ENCODE measurements at places on chromosomes 12 and 14.

GRCh38 chr12:86597431-86597830 lies 341.2 kb upstream of the MGAT4C start:
- DNase-seq: no peak

DNA sequence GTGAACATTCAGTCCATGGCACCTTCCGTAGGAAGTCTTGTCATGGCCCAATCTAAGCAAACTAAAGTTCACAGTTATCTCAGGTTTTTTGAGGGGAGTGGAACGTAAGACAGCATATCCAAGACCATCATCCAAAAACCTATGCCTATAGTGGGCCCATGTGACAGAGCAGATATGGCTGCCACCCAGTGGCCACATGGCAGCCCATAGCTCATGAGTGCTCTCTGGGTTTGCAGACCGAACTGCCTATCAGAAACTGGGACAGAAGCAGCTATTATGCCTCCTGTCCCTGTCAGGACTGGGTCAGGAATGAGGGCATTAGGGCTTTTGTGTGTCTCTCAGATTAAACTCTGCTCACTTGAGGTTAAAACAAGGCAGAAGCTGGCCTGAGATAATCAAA lies 503.7 kb downstream of the NRXN3 start:
- DNase-seq: no peak

- DNase-seq: no peak
Observed at GRCh38 chr14:95480109-95480886, 36.2 kb downstream of the SYNE3 start.

DNA sequence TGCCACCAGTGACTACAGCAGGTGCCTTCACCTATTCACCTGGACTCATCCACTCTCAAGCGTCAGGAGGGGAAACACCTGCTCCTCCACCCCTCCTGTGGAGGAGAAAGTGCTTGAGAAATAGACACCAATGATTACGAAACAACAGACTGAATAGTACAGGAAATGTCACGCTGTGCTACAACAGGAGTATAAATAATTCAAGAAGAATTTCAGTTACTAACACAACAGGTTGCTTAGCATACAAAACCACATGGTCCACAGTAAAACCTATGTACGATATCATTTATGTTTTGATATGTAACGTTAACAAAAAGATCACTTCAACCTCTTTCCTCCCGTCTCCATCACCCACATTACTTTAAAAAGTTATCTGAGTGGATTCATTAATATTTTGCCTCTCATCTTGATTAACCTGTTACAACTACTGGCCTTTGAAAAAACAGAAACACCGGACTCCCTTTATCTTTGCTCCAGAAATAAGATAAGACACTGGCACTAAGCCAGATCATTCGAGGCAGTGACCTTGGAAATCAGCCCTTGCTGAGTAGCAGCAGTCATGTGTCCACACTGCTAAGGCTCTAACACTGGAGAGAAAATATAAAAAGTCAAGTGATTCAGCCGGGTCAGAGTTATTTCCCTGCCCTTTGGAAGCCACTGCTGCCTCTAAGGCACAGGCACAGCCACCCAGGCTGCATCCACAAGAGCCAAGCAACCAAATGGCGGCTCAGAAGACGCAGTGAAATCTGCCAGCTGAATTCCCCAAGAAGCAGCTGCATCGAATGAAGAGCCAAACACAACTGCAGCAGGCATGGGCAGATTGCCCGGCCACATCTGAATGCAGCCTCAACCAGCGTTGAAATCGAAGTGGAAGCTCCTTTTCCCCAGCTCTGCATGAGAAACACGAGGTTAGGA lies 40.9 kb downstream of the NT5DC3 start:
- peak; percentile 93 for DNase-seq

GRCh38 chr12:111692575-111693210 lies 6.8 kb downstream of the ACAD10 start:
- no peak for DNase-seq

- DNase-seq: no peak
Observed at GRCh38 chr14:69428289-69428998, 30.0 kb downstream of the SLC39A9 start.

- no peak for DNase-seq
Observed at GRCh38 chr12:84572196-84572595, 340.4 kb downstream of the SLC6A15 start.

DNA sequence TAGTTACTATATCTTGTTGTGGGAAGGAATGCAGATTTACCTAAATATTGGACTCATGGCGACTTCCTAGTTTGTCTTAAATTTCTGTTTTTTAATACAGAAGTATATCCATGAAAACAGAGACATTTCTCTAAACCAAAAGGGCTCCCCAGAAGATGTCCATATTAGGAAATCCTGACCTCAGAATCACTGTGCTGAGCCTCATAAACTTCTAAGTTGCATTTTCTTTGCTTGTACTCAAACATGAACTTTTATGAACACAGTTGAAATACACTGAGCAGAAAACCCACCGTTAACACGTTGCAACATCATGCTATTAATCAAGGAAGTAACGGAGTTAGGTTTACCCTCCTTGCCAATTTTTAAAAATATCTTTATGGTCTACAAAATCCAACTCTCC lies 42.9 kb upstream of the NR2C1 start:
- no peak for DNase-seq

- peak; percentile 56 for DNase-seq
Observed at GRCh38 chr14:104209985-104210816, 71.8 kb downstream of the KIF26A start.

GRCh38 chr14:104132981-104133380 lies 5.4 kb upstream of the KIF26A start:
- no peak for DNase-seq

GRCh38 chr12:7073946-7074345 lies 13.4 kb downstream of the C1S start:
- DNase-seq: no peak

DNA sequence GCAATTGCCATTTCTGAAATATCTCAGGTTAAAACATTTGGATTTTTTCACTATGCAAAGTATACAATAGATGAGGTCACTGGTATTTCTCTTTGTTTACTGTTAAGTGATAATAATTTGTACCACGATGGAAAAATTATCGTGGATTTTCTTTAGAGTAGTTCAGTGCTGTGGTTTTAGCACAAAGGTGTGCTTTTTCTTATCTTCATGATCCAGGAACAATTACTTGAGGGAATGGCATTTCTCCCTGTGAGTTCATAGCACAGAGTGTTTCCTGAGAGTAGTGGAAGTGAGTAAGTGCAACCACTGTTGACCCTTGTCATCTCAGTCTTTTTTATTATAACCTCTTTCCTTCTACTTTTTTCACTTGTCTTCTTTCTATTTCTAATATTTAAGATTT lies 86.8 kb downstream of the FGD4 start:
- no peak for DNase-seq

DNA sequence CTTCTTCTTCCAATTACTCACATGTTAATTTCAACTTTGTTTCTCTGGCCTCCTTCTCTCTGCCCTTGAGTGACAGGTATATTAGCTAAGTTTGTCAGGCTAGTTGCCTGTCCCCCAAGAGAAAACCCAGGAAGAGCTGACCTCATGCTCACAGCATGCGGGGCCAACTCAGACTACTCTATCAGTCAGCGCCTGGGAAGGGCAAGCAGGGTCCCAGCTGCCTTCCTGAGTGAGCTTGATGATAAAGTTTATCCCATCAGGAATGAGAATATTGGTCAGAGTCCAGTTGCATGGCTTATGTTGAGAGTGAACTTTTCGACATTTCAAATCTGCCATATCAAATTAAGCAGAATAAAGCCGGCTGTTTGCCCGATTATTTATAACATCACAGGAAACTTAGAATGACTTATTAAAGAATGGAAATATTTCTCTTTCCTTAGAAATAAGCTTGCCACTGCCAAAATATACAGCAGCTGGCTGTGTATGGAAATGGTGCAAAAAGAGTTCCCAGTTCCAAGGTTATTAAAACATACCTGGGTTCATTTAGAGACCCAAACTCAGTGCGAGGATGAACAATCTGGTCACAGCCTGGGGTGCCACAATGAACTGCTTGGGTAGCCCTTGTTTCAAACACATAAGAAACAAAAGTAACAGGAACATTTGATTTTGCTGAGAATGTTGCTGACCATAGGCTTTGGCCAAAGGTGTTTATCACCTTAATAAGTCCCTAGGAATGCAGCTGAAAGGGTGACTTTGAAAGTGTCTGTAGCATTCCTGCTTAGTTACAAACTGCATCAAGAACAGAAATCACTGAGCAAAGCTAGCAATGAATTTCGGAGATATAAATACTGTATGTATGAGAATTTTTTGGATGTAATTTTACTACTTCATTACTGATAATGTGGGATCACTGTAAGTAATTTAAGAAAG lies 1553.8 kb upstream of the FLRT2 start:
- DNase-seq: no peak

DNA sequence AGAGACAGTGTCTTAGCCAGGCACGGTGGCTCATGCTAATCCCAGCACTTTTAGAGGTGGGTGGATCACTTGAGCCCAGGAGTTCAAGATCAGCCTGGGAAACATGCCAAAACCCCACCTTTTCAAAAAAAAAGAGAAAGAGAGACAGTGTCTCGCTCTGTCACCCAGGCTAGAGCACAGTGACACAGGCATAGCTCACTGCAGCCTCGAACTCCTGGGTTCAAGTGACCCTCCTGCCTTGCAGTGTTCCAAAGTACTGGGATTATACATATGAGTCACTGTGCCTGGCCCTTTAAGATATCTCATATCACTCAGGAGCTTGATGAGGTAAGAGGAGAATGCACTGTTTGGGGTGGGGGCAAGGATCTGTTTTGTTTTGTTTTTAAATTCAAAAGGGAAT lies 48.1 kb upstream of the LTBP2 start:
- DNase-seq: no peak

GRCh38 chr12:66190519-66191370 lies 1.7 kb downstream of the IRAK3 start:
- DNase-seq: no peak

- no peak for DNase-seq
Observed at GRCh38 chr12:105067511-105068031, 16.7 kb downstream of the ALDH1L2 start.

- no peak for DNase-seq
Observed at GRCh38 chr12:56723889-56724700, 1.0 kb downstream of the NACA start.

DNA sequence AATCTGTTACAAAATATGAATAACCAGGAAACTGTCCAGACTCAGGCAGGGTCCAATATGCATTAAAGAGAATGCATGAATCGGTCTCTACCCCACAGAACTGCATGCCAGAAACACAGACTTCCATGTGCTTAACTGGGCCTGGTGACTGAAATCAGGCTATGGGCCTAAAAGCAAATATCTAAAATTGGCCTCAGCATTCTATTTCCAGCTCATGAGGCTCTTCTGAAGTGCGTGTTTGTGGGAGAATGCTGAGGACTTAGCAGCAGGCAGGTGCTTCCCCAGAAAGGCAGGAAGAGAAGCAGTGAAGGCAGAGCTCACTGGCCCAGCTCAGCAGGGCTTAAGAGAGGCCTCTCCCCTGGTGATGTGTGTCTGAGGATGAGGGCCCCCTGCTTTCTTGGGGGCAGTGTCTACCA lies 48.5 kb downstream of the ADGRD1 start:
- DNase-seq: no peak

GRCh38 chr12:89948271-89949175 lies 239.9 kb upstream of the ATP2B1 start:
- no peak for DNase-seq

GRCh38 chr14:20610002-20610765 lies 19.0 kb upstream of the RNASE12 start:
- peak; percentile 66 for DNase-seq

DNA sequence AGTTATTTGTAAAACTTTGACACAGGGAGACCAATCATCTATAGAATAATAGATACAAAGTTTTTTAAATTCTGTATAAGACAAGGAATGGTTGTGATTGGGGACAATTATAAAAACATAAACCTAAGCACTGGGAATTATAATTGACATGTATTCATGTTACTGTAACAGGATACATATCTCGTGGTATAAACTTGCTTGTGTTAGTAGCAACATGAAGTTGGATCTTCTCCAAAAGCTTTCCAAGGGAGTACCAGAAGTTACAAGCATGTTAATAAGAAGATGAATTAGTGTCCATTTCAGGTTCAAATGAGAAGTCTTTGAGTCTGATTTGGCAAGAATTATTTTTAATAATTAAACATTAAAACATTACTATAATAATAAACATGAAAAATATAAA lies 42.2 kb downstream of the CDKL1 start:
- DNase-seq: peak; percentile 2

DNA sequence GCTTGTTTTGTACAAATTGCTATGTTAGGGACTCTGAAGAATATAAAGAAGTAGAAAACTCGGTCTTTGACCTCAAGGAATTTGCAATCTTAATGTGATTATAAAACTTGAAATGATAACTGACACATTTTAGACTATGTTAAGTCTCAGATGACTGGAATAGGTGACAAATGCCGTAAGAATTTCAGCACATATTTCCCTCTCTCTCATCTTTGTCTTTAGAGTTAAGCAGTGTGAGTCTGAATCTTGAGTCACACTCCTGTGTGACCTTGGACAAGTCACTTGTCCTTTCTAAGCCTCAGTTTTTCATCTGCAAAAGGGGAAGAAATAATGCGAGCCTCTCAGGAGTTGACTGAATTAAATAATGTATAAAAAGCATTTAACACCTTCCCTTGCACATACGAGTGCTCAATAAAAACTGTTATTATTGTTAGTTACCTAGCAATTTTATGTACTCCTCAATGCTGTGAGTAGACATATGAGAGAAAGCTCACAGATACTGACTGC lies 103.7 kb downstream of the DYRK2 start:
- no peak for DNase-seq

DNA sequence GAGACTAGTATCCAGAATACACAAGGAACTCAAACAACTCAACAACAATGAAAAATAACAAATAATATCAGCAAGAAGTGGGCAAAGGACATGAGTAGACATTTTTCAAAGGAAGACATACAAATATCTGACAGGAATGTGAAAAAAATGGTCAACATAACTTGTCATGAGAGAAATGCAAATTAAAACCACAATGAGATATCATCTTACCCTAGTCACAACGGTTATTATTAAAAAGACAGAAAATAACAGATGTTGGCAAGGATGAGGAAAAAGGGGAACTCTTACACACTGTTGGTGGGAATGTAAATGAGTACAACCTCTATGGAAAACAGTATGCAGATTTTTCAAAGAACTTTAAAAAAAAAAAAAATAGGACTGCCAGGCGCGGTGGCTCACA lies 20.4 kb downstream of the VWF start:
- no peak for DNase-seq

GRCh38 chr12:7130701-7131501 lies 730 bp downstream of the CLSTN3 start:
- DNase-seq: no peak

GRCh38 chr12:109920261-109920780 lies 20.2 kb downstream of the TCHP start:
- DNase-seq: no peak

All from COR-L47 (cell line).